ENCODE measurements at places on chromosomes 12 and 14.

- no peak for DNase-seq
Observed at GRCh38 chr12:110908377-110909152, 11.8 kb downstream of the MYL2 start.

DNA sequence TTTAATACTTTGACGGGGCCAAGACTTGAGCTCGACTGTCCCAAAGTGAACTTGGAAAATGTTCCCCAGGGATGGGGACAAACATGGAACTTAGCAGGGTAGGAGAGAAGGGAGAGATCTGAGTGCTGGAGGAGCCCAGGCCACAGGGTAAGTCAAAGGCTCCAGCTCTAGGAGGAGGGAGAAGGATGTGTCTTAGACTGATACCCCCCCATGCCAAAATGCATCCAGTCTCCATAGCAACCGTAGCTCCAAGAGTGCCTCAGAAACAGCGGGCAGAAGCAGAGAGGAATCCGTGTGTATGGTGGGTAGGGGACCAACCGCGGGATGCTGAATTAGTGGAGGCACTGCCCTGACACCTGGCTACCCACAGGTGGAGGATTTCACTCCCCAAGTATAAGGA lies 845 bp upstream of the AGAP2 start:
- no peak for DNase-seq

DNA sequence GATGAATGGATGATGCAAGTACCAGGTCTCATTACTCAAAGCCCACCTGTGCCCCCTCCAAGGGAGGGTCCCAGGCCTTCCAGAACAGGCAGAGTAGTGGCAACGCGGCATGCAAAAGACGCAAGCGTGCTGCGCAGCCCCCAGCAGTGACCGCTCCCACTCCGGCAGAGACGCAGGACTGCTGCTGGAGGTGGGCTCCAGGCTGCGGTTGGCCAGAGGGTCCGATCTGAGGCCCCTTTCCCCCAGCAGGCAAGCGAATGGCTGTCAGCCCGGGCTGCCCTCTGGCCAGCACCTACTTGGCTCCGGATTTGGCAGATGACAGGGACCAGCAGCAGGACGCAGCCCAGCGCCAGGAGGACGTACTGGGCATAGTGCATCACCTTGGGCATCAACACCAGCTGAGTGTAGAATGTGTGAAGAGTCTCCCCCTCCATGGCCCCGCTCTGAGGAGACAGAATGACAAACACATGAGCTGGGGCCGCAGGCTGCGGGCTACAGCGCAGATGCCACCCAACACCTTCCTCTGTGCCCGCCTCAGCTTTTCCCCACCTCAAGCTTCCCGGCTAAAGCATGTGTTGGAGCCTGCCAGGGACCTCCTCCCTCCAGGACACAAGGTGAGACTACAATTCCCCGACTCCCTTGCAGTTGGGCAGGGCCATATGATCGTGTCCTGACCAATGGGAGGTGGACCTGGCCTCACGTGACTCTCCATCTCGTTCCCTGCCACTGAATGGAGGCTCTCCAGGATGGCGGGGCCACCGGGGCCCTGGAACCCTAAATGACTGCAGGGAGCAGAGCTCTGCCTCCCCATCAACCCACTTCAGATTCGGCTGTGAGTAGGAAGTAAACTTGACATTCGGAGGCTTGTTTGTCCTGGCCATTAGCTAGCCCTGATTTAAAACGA lies 77.4 kb downstream of the SCARB1 start:
- no peak for DNase-seq

DNA sequence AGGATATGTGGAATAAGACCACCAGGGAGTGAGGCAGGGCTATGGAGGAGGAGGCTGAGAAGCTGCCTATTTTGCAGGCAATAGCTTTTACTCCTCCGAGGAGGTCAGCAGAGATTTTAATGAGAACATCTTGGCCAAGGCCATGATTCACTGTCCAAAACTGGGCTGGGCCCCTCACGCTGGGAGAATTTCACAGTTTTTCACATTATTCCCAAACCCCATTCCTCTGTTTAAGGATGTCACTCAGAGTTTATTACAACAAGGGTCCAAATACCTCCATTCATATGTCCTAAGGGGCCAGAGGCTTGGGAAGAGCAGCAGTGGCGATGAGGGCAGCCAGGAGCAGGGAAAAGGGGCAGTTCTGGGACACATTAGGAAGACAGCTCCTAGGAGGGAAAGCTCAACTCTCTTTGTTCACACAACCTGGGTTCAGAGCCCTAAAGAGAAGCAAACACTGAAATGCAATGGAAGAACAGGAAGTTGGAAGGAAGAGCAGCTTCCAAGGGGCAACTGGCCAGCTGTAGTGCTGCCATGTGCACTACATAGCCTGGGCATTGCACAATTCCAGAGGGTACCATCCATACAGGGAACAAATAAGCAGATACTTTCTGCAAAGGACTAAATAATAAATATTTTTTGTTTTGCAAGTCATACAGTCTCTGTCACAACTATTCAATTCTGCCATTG lies 283.2 kb downstream of the NUAK1 start:
- no peak for DNase-seq

GRCh38 chr12:106107566-106107965 lies 31.2 kb downstream of the NUAK1 start:
- DNase-seq, result no peak

DNA sequence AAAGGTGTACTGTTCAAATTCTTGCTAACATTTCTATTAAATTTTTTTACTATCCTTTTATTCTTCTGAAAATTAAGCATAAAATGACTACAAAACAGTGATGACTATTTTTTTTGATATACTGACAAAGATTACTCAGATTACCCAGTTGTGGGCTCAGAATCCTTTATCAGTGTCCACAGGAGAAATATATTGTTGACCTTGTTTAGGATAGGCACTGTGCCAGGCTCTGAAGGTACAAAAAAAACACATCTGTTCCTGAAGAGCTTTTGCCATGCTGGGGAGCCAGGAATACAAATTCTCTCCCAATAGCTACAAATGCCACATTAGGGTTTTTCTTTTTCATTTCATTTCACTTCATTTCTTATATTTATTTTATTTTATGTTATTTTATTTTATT lies 26.9 kb upstream of the GCH1 start:
- DNase-seq, result no peak

- peak; percentile 59 for DNase-seq
Observed at GRCh38 chr14:95519699-95520098, 3.2 kb upstream of the SYNE3 start.
